GM13976 (cell line): ENCODE measurements at places on chromosomes 2 and 18.

- DNase-seq, result no peak
These were observed 154.0 kb downstream of the DYSF start for GRCh38 chr2:71607151-71607889.

DNA sequence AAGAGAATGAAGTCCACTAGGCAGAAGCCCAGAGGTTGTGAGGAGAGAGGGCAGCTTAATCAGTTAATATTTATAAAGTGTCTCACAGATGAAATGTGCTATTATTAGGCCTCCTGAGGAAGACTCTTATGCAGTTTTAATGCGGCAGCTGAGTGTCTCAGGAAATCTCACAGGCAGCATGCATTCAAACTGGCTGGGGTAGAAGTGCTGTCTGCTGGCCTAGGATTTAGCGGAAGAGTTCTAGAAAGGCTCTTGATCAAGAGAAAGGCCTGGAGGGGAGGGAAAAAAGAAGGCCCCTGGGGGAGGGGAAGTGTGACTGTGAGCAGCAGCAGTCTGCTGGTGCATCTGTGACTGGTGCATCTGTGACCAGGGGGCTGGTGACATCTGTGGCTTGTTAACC is 133.0 kb downstream of the FSHR start:
- no peak for DNase-seq

DNA sequence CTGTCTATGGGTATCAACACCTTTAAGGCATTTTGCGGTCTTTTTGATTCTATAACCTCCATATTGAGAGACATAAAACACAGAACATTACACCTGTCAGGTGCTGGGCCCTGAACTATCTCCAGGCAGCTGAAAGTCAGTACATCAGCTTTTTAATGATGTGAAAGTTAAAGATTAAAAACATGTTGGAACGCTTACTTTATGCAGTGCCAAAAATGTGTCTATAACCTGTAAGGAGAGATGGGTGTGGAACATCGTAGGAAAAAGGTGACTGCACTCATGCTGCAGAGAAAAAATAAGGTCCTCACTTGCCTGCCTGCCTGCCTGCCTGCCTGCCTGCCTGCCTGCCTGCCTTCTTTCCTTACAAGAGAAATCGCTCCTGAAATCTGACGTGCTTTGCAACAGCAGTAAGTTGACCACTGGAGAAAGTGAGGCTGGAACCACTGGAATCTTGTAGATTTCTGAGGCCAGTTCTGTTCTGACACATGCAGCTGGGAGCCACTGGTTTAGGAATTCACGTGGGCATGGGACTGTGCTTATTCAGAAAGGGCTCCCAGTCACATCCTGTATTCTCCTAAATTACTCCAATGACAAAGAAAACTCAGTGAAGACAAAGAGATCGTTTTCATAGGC is 34.1 kb downstream of the BCL11A start:
- no peak for DNase-seq

DNA sequence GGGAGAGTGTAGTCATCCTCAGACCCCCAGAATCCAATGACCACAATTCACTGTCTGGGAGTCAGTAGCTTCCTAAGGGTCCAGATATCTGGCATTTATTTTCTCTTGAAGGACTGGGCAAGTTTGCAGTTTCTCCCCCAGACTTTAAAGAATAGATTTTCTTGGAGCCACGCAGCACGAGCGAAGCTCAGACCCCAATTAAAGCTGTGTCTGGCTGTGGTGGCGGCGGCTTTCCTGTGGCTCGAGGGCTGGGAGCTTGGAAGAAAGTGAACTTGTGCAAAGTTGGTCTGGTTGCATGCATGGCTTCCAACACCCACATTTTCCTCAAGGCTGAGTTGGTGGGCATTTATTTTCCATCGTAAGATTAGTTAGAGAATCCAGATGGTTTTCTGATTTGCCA is 105.0 kb downstream of the ACKR3 start:
- no peak for DNase-seq

DNA sequence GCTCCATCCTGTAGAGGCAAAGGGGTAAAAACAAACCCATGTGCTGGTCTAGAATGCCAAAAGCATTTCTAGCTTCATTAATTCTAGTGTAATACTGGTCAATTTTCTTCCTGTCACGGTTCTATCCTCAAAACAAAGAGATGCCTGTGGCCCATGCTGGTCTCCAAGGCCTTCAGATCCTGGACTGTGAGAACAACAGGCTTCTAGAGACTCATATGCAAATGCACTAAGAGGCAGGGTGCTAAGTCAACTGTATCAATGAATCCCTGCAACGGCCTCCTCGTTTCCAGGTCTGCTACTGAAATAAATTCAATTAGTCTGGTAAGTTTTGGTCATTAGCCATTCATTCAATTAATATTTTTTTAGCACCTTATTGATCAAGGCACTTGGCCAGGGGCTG is 4.0 kb downstream of the IFT172 start:
- DNase-seq, result no peak
